Body of pancreas (tissue), 4 donors: ENCODE measurements at places on chromosomes 11 and 22.
A peak's percentile ranks its signal among the peaks of the same experiment; 100 is the strongest.

DNA sequence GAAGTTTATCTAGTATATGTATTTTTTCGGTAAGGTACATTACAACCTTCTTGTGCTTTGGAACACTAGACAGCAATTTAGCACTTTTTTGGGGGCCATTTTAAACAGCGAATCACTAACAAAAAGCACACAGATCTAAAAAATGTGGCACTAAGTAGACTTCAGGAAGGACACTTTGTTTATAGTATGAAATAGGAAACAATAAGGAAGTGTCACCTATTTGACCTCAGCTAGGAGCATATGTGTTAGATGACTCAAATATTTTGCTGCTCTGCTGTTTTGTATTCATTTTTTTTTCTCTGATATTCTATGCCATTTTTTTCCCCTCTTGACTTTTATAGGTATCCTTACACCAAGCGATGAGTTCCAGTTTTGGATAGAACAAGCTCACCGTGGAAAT, 5.6 kb downstream of the DYNC2H1 start:
- no peak for DNase-seq

DNA sequence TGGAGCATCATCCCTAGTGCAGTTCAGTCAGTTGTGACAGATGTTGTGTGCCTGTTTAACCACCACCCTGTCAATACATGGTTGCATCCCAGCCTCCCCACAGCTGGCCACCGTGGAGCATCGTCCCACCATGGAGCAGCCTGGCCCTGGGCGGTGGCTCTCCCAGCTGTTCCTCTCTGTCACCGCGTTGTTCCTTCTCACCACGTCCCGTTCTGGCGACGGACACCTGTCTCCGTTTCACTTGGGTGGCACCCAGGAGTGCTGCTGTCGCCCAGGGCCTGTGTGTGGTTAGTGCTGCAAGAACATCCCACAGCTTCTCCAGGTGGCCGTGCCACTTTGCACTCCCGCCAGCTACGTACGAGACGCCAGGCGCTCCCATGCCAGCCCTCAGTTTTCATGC, 26.5 kb downstream of the MUC6 start:
- DNase-seq: peak; percentile 58

DNA sequence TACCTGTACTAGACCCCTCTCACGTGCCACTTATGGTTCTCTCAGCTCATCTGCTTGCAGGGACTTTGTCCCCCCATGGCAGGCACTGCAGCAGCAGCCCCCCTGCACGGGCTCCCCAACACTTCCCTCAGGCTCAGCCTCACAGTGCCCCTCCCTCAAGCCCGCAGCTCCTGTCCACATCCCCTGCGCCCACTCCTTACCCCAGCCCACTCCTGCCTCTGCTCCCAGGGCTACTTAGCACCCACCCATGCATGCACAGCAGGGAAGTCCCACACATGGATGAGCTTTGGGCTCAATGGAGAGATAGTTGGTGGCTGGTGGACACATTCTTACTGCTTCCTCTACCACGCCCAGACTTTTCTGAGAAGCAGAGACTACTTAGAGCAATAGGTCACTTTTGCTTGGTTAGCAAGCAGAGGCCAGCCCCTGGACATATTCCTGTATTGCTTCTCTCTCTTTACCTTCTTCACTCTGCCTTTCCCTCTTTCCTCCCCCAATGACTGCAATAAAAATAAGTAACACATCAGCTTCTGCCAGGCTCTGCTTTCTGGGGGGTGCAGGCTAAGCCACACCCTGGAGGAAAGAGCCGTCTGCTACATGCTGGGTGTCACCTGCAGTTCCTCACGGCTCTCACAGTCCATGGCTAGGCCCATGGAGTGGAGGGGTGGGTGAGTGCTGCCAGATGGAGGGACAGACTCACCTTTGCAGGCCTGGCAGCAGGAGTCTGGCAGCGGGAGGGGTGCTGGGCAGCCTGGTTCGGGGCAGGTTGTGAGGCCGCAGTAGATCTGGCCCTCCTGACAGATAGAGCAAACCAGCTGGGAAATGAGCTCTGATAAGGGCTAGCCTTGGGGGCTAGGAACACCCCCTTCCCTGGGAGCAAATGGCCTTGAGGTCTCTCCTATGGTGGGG, 23.4 kb downstream of the CHRDL2 start:
- DNase-seq: no peak

- peak; percentile 90 for DNase-seq
Measured at GRCh38 chr22:49930596-49931412, 12.4 kb downstream of the CRELD2 start.

- DNase-seq: no peak
Measured at GRCh38 chr22:48537343-48537680, 1290.4 kb downstream of the BRD1 start.

- DNase-seq: no peak
Measured at GRCh38 chr22:32613773-32614392, 139.3 kb downstream of the FBXO7 start.

- DNase-seq: no peak
Measured at GRCh38 chr11:132993991-132994502, 538.3 kb downstream of the OPCML start.

DNA sequence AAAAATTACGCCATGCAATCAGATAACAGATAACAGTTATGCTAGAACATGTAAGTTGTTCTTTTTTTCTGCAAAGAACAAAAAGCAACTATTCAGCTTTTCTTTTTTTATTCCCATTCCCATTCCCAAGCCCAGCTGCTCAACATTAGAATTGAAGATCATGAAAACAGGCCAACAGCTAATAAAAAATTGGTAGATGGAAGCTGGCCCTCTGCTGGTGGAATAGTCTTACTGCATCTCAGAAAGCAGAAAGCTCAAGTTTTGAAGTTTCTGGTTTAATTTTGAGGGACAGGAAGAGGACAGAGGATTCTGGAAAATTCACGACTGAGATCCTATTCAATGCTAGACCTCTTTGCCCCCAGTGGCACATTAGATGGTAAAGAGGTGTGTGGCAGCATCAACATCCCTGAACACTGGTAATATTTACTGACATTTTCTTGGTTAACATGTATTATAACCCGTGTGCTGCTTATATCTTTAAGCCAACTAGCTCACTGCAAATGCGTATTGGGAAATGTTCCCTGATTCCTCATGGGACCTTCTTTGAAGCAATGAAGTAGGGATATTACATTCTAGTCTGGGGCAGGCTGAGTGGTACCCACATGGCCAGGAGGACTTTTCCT, 591.2 kb downstream of the OPCML start:
- peak; percentile 13 for DNase-seq

GRCh38 chr22:43471606-43472135, 59.9 kb downstream of the MPPED1 start:
- DNase-seq: no peak

GRCh38 chr11:3103076-3103475, 45.9 kb upstream of the CARS1 start:
- no peak for DNase-seq

DNA sequence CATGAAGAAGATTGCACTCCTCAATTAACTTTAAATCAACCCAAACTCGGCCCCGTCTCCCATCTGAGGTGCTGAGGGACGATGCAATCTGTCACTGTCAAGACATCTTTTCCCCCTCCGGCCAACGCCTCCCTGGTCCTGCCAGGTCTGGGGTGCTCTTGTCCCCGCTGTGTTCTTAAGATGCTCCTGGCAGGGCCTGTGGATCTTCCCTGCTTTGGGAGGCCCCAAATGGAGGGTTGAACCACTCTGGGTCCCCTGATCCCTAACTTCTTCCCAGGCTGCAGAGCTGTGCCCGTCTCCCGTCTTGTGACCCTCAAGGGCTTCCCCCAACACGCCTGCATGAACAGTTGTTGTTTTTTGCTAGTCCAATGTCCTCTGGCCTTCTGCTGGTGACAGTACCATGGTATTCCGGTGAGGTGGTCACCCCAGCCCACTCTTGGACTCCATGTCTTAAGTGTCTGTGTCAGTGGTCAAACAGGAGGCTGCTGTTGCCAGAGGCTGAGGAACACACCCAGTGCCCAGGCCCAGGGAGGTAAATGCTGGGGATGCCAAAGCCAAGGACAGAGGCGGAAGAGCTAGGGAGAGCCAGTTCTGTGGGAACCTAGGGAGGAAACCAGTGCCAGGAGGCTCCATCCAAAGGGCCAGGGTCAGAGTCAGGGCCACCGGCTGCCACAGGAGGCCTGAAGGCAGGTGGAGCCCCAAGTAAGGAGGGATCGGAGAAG, 70.6 kb upstream of the SHANK2 start:
- no peak for DNase-seq

DNA sequence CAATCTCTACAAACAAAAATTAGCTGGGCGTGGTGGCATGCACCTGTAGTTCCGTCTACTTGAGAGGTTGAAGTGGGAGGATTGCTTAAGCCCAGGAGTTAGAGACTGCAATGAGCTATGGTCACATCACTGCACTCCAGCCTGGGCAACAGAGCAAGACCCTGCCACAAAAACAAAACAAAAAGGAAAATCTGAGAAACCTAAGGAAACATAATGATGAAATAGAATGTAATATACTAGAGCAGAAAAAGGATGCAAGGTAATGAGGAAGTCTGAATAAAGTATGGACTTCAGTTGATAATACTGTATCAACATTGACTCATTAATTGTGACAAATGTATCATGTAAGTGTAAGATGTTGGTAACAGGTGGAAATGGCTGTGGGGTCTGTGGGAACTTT, 8.1 kb downstream of the NPAS4 start:
- DNase-seq: no peak

- DNase-seq: no peak
Measured at GRCh38 chr22:19687561-19688300, 26.6 kb upstream of the SEPTIN5 start.

DNA sequence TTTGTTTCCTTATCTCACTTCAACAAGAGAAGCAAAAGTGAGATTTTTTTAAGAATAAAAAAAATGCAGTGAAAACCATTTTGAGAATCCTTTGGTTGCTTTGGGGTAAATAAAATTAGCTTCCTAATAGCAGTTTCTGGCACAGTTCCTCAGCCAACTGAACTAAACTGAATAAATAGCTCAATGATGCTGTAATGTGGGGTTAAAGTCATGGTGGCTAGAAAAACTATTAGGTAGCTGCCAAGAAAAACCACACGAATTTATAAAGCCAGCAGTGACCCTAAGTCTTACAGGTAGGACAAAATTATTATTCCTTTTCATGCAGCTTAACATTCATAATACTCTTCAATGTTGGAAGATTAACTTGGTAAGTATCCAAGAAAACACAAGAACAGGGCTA, 142.4 kb downstream of the APIP start:
- no peak for DNase-seq

- DNase-seq: peak; percentile 11
Measured at GRCh38 chr11:75946531-75947530, 131.8 kb downstream of the UVRAG start.
